Kidney glomerular epithelial cell (primary cell): ENCODE measurements at places on chromosomes 16 and 17.

DNA sequence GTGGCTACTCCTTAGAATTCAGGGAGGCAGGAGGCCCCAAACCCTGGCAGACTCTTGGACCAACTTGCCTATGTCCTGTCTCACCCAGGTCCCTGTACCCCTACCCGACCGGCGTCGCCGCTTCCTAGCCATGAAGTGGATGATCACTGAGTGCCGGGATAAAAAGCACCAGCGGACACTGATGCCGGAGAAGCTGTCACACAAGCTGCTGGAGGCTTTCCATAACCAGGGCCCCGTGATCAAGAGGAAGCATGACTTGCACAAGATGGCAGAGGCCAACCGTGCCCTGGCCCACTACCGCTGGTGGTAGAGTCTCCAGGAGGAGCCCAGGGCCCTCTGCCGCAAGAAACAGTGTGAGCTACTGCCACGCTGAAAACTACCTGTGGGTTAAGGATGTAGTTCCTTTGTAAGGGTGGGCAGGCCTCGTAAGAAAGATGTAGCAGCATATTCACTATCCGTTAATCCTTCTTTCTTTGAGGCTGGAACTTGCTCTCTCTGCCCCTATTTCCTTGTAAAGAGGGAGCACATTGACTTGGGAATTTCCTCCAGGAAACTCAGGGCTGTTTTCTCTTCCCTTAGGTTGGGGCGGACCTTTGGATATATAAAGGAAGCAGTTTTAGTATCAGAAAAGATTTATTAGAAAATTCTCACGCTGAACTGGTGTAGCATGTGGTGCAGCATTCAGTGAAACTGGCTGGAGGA lies 4.1 kb downstream of the MRPS7 start:
- DNase-seq, result no peak

DNA sequence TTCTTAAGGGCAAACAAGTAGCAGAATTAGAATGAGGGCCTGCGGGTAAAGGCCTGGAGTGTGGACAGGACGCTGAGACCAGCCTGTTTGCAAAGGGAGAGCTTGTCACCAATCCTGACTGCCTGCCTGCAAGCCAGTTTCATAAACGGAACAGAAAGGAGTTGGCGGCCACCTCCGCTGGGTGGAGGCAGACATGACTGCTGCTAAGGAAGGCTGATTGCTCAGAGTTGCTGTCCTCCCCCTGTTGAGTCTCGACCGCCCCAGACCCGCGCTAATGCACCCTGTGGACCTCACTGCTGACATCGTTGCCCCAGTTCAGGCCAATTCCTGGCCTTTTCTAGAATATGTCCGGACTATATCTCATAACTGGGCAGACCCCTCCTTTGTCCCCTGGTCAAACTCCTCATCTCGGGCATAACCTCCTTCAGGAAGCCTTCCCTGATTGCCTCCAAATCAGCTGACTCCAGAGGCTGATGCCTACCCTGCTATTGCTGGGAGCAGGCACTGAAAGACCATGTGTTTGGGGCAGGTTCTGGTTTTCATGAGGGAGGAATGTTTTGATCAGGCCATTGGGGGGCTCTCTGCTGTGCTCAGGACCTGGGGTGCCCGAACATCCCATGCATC lies 153.0 kb upstream of the CIBAR2 start:
- DNase-seq, result no peak

- no peak for DNase-seq
These were observed 127.6 kb downstream of the ABCC6 start for GRCh38 chr16:16095646-16096045.

- DNase-seq, result peak; percentile 41
These were observed 14.2 kb downstream of the CRYM start for GRCh38 chr16:21263640-21264570.

DNA sequence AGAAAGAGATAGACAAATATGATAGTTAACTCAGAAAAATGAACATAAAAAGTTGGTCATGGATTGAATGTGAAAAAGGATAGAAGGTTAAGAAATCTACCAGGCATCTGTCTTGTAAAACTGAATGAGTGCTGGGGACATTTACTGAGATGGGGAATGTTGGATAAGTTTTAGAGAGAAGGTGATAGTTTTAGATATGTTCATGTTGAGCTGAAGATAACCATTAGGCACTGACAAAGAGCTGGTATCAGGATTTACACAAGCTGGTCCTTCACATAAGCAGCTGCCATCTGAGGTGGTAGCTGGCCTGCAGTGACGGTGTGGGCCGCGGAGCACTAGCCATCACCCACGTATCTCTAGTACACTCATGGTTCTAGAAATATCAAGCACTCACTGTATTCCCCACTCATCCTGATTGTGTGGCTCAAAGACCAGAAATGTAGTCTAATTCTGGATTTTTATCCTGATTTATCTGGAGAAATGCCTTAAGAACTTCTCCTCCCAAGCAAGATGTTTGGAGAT lies 194.4 kb upstream of the KCNJ16 start:
- DNase-seq, result no peak
